ENCODE measurements at places on chromosomes 3 and 15.

DNA sequence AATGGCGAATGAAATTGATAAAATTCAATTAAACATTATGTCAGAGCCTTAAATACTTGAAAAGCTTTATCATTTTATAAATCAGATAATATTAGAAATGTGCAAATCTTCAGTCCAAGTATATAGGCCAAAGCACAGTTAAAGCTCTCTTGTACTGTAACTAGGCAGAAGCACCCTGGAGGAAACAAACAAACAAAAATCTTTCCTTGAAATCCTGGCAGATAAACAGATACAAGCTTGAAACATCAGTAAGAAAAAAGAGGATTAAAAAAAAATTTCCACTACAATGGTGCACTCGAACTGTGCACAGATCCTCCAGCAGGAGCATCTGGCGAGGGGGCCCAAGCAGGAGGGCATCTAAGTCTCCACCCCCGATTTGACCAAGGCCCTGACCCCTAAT is 166.6 kb downstream of the PLD1 start:
- no peak for DNase-seq

- DNase-seq: peak; percentile 72
Measured at GRCh38 chr3:173399044-173399443, 1.5 kb downstream of the NLGN1 start.

- DNase-seq: no peak
Measured at GRCh38 chr3:3109407-3110298, 521 bp downstream of the IL5RA start.

DNA sequence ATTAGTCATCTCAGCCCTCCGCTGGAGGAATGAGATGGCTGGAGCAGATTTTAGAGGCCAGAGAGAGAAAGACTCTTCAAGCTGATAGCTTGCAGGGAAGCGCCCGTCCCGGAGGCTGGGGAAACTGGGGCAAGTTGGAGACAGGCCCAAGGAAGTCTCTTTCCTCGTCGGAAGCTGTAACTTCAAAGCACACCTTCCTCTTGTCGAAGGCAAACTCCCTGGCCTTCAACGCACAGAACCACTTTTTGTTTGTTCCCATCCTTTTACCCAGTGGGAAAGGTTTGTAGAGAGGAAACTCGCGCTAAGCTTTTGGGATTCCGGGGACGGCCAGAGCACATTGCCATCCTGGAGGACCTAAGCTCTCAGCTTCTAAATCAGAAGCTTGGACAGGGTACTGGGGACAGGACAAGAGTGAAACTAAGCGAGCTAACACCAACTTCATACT is 900 bp upstream of the EOMES start:
- DNase-seq: no peak

DNA sequence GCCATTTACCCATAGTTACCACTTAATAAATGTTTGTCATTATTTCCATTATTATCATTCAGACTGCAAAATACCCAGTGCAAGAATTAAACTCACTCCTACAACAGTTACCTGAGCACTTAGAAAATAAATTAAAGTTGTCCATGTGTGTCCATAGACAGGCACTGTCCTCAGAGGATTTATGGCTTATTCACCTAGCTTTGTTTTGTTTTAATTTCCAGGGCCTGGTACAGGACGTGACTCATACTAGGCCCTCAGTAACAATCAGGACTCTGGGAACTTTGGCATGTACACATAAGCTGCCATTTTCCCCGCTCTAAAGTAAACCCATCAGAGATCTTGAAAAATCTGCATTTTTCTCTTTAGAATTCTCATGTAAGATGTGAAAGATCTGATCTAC is 458.5 kb upstream of the ARRDC4 start:
- DNase-seq: no peak

DNA sequence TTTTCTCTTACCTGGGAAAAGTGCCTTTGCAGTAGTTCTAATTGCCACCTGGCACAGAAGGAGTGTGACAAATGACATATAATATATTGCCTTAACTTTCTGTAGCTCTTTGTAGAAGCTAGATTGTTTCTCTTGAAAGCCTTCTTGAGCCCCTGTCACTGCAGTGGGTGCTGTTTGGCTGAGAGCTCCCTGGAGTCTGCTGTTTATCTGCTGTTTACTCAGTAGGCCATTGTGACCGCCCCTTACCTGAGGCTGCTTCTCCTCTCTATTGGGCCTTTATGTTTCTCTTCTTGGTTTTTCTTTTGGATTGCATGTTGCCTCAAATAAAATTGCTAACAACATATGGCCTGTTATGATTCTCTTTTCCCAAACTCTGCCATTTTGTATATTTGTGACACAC is 16.7 kb downstream of the MAP2K5 start:
- DNase-seq: no peak

GRCh38 chr3:82773207-82773606 is 1011.8 kb upstream of the GBE1 start:
- no peak for DNase-seq

DNA sequence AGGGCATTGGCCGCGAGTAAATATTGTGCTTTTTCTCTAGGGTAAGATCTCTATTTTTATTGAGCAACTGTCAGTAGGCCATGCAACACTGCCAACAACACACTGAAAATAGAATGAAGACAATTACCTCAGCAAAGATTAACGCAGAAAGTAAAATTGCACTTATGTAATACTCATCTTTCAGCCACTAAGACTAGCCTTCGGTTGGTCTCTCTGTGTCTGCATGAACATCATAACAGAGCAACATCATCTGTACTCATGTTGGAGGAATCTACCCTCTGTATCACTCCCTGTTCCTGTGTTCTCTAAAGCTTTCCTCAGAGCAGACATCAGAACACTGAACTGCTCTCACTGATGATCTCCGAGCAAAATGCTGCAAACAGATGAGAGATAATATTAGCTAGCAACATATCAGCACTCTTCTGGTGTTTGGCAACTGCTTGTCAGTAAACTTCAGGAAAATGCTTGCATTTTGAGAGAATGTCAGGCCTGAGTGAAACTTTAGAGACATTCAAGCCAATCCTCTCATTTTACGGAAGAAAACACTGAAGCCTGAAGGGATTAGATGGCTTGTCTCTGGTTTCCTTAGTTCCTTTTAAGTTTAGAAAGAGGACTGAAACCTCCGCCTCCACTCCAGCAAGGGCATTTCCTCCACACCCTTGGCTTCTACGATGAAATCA is 8.4 kb upstream of the LRRC3B start:
- DNase-seq: no peak

GRCh38 chr3:179608931-179609720 is 4.5 kb downstream of the NDUFB5 start:
- DNase-seq: no peak

- no peak for DNase-seq
Measured at GRCh38 chr3:73060302-73060723, 1.1 kb upstream of the EBLN2 start.

DNA sequence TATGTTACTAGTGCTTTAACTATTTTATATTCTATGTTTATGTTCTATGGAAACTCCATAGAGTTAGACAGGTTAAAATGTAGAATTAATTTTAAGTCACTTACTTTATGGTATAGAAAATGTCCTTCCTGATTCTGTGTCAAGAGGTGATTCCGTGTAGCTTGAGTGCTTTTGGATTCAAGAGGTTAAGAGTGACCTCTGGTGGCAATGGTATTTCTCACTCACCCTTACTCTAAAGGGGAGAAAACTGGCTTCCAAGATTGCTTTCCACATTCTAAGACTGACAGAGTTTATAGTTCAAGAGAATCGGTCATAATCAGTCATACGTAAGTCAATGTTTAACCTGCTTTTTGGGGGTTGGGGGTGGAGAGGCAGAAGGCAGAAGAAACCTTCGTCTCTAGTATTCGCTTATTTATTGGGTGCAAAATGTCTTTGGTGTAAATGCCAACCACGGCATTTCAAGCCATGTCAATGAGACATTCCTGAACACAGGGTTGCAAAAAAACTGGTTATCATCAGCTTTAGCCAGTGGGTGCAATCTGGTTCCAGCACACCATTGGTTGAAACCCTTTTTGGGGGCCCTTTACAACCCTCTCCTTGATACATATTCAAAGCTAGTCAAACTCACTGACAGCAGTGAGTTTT is 92.0 kb upstream of the VGLL3 start:
- peak; percentile 40 for DNase-seq

DNA sequence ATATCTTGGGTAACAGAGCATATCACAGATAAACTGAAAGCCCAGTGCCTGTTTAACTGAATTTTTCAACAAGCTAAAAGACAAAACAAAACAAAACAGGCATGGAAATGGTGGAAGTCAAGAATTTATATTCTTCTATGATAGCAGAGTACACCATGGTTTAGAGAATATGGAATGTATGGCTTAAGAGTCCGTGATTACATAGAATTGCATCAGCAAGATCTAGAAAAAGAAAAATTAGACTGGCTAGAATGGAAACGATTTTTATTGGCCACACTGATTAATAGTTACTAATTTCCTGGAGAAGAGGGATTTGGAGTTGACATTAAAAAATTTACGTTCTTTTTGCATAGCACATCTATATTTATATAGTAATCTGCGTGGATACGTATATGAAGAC is 435.2 kb upstream of the DPPA4 start:
- no peak for DNase-seq

- peak; percentile 32 for DNase-seq
Measured at GRCh38 chr15:90872486-90873184, 4.2 kb downstream of the FURIN start.

- no peak for DNase-seq
Measured at GRCh38 chr3:197858598-197858997, 67.5 kb downstream of the LRCH3 start.

GRCh38 chr3:58471025-58471887 is 20.6 kb upstream of the KCTD6 start:
- DNase-seq: peak; percentile 45

- DNase-seq: no peak
Measured at GRCh38 chr3:190825386-190826016, 37.0 kb downstream of the GMNC start.

- DNase-seq: no peak
Measured at GRCh38 chr3:27090275-27091041, 278.7 kb downstream of the NEK10 start.

GRCh38 chr15:90513448-90513847 is 16.3 kb upstream of the CRTC3 start:
- DNase-seq: no peak

DNA sequence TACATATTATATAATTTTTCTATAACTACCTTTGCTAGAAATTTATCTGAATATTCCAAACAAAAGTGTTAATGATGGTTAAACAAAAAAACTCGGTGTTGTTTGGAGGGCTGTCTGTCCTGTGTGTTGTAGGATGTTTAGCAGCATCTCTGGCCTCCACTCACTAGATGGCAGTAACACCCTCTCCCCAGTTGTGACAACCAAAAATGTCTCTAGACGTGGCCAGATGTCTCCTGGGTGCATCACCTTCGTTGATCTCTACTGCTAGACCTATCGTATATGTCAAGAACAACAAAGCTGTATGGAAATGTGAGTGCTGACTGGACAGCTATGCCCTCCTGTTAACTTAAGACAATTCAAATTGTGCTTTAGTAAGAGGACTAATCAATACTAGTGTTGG is 14.1 kb downstream of the ANKRD34C start:
- DNase-seq: no peak

GRCh38 chr3:96172917-96173316 is 641.5 kb upstream of the EPHA6 start:
- no peak for DNase-seq

- DNase-seq: no peak
Measured at GRCh38 chr3:112355307-112355687, 22.3 kb downstream of the CD200 start.

DNA sequence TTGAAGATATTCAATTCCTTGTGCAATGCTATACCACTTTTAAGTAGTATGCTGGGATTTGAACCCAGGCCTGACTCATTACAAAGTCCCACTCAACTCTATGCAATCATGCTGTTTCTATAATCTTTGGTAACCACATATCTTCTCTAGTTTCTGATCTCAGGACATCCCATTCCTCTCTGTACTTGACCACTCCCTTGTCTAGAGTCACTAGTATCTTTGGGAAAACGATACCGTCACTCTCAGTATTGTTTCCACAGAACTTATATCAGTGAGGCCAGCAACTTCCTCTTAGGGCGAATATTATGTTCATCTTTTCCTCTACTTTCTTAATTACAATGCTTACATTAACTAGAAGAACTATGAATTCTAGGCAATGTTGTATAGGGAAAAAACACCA is 137.3 kb upstream of the TSPAN3 start:
- DNase-seq: no peak

- DNase-seq: no peak
Measured at GRCh38 chr3:186143250-186143649, 34.4 kb upstream of the ETV5 start.

DNA sequence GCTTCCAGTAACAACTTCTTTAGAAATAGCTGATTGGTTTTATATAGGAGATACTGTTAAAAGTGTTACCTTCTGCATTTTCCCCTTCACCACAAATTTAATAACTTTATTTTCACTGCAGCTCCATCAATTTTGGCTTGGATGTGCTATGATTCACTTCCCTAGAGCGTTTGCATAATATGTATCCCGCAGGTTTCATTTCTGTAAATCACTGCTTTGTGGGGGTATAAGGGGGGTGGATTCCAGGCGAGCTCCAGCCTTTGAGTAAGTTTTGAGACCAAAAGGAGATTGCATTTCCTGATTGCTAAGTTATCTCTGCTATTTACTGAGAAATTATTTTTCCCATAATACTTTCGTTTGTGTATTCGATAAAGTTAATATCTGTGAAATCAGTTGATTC is 232.6 kb downstream of the TBL1XR1 start:
- DNase-seq: no peak

- DNase-seq: no peak
Measured at GRCh38 chr3:177894081-177894728, 642.0 kb upstream of the KCNMB2 start.

DNA sequence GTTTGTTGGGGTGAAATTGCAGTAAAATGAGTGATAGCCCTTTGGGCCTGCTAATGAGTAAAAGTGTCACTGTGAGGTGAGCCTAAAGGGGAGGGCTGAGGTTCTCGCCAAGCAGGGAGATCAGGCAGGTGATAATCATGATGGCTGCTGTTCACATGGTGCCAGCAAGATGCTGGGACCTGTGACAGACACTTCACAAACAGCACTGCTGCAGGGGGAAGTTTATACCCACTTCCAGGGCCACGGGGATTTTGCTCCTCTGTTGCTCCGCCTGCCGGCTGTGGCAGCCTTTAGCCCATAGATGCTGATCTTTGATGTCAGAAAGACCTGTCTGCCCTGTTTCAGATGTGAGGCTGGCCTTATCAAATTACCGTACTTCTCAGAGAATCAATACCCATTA is 96.7 kb downstream of the SV2B start:
- DNase-seq: no peak

GRCh38 chr3:187944390-187945179 is 199.3 kb upstream of the BCL6 start:
- DNase-seq: no peak

DNA sequence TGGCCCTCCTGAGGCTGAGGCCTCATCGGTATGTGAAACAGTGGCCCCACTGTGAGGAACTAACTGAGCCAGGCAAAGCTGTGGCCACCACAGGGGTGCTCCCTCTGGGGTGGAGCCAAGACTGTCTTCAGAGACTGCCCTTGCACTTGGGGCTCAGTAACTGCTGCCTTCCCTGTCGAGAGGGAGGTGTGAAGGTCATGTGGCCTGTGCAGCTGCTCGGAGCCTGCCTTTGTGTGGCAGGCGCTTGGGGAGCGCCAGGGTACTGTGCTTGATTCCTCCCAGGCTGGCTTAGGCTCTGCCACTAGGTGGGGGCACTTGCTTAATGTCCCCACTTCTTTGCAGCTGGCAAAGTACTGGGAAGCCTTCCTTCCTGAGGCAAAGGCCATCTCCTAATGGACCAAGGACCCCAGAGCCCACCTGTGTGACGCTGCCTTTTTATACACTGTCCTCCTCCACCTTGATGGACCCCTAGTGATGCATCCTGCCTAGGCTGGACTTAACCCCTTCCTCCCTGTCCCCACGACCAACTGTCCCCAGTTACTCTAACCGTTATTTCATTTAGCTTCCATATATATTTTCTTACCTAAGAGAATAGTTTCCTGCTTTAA is 14.2 kb upstream of the SNX22 start:
- no peak for DNase-seq

- no peak for DNase-seq
Measured at GRCh38 chr15:88509964-88510363, 36.5 kb downstream of the DET1 start.
